ENCODE measurements at places on chromosomes 1 and 21.

DNA sequence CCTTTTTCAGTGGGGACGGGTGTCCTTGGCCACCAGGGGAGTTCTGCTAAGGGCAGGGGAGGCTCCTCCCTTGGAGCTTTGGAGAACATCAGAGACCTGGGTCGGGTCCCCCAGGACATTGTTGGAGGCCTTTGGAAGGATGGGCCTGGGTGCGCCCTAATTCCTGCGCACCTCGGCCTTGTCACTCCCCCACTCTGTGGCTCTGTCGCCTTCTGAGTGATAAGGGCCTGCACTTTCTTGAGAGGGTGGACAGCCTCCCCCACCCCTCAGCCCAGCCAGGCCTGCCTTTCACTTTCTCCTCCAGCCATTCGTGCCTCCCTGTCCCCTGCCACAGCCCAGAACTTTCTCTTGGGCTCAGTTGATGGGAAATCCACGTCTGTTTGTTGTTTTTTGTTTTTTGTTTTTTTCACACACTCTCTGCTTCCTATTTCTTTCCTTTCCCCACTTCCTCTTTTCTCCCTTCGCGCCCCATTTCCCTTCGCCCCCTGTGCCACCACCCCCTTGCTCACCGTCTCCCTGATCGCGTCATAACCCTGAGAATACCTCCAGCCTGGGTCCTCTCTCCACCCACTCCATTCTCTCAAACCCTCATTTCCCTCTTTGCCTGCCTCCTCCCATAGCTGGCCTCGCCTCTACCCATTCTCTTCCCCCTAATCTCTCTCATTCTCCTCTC, 85.6 kb downstream of the PAX7 start:
- no peak for DNase-seq

GRCh38 chr1:93668951-93669350, 12.7 kb downstream of the BCAR3 start:
- no peak for DNase-seq

DNA sequence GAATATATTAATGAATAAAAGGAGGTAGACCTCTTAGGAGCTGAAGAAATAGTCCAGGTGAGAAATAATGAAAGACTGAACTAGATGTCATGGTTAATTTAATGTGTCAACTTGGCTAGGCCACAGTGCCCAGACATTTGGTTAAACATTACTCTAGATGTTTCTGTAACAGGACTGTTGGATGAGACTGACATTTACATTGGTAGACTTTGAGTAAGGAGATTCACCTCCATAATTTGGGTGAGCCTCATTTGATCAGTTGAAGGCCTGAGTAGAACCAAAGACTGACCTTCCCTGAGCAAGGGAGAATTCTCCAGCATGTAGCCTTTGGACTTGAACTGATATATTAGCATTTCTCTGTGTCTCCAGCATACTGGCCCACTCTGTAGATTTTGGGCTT, 49.2 kb upstream of the TACSTD2 start:
- DNase-seq: no peak

GRCh38 chr1:89728381-89728780, 92.5 kb upstream of the LRRC8D start:
- no peak for DNase-seq

- no peak for DNase-seq
These were observed 188.2 kb upstream of the PLXNA2 start for GRCh38 chr1:208432346-208432745.

GRCh38 chr21:34724857-34725195, 56.0 kb downstream of the CLIC6 start:
- DNase-seq: no peak

DNA sequence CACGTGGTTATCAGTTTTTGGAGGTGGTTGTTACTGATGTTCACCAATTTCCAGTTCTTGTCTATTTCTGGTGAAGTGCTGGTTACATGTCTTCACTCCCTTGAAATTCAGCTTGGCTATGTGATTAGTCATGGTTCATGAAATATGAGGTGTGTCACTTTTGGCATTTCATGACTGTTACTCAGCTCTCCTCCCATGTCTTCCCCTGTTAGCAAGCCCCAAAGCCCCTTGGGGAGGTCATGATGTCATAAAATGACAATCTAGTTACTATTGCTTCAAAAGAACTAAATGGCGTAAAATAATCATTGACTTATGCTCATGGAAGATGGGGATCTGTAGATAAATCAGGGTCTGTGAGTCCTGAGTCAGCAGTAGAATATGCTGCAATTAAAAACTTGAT, 425.1 kb downstream of the SETD4 start:
- DNase-seq: no peak
